ENCODE measurements at places on chromosomes 6 and 20. TPM values are rescaled to one million over a fixed set of nuclear protein-coding genes. Genes with fewer than 3 reads are reported as not detected.

DNA sequence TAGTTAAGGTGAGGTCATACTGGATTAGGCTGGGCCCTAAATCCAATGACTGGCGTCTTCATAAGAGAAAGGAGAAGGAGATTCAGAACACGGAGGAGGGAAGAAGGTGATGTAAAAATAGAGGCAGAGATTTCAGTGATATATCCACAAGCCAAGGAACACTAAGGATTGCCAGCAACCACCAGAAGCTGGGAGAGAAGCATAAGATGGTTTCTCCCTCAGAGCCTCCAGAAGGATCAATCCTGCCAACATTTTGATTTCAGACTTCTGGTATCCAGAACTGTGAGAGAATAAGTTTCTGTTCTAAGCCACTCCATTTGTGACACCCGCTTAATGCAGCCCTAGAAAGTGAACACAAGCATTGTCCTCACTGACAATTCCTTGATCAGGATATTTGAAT is 33.6 kb upstream of the NRSN1 start:
- DNase-seq = no peak

DNA sequence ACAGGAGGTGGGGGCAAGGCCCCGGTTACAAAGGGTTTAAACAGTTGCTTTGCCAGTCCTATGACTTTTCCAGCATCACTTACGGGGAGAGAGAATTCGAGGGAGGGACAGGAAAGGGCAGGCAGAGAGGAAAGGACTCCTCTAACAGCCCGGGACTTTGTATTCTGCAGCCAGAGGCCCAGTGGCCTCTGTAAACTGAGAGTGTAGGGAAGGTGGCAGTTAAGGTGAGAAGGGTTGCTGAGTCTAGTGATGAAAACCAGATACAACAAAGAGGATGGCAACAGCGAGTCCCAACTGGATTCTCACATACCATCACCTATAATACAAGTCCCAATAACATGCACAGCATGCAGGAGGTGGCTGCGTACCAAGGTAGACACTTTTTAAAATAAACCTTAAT is 13.5 kb downstream of the PLAGL2 start:
- DNase-seq = no peak

DNA sequence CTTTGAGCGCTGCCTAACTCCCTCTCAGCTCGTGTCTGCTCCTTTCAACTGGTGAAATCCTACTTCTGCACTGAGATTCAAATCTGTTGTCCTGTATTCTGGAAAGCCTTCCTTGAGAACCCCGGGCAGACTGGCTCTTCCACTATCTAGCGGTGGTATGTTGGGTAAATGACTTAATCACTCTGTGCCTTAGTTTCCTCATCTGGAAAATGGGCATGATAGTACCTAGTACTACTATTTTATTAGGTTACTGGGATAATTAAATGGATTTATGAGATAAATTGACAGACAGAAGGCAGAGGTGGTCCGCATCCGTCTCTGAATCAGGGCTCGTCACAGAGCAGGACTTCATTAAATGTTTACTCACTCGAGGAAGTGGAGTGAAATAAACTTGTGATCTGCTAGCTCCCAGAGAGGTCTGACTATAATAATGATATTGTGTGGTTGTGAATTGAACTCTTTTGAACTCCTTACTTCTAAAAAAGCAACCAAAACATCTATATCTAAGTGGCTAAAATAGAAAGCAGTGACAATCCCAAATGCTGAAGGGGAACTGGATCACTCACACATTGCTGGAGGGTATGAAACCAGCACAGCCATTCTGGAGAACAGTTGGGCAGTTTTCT is 26.6 kb downstream of the PPP1R16B start:
- no peak for DNase-seq

- DNase-seq = peak; percentile 23
Observed at GRCh38 chr6:44915111-44915510, 413.0 kb upstream of the RUNX2 start.

DNA sequence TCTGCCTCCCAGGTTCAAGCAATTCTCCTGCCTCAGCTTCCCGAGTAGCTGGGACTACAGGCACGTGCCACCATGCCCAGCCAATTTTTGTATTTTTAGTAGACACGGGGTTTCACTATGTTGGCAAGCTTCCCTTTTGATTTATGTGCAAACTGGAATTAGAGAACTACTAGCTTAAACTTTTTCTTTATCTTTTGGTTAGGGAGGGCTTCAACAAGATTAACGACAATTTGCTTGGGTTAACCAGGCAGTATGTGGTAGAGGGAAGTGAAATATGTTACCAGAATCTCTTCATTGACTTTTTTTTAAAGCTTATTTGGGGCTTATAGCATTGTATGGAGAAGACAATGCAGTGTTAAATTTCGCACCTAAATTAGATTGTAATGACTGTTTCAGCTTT is 9.0 kb downstream of the MYO6 start:
- DNase-seq = no peak

- DNase-seq = no peak
Observed at GRCh38 chr20:45873409-45874103, 7.5 kb upstream of the ZSWIM1 start.

DNA sequence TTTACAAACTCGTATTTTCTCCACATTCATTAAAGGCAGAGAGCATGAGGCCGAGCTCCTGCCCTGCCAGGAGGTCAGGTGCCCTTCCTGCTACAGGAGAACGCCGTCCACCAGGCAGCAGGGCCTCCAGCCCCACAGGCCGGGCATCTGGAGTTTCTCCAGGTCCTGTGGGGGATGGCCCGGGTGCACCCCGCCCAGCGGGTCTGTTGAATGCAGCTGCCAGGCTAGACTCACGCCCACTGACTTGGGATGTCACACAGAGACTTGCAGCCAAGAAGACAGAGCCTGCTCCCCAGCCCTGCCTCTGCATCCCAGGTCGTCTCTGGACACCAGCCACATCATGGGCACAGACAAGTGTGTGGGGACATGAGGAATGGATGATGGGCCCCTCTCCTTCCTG is 376.4 kb downstream of the CDH4 start:
- DNase-seq = no peak

- no peak for DNase-seq
Observed at GRCh38 chr6:25930532-25931410, at the start of gene SLC17A2. Gene SLC17A2, minus strand, starts transcription at chr6:25930691. Its CDS starts 4,895 bp downstream, at chr6:25925796.

DNA sequence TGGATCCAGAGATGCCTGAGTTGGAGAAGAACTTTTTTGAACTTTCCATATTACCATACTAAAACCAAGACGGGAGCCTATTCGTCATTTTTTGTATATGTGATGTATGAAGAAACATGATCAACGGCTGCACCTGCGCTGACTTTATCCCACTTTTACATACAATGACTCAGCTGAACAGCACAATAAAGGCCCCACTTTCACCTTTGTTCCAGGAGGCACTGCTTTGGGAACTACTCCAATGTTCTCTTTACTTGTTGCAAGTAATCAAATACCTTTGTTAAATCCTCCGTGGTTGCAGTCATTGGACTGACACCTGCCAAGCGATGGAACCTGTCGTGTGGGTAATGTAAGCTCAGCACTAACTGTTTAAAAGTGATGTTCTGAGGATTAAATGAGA is 17.3 kb upstream of the BTN3A2 start:
- no peak for DNase-seq

- DNase-seq = no peak
Observed at GRCh38 chr6:99833034-99833433, 161.0 kb downstream of the MCHR2 start.

DNA sequence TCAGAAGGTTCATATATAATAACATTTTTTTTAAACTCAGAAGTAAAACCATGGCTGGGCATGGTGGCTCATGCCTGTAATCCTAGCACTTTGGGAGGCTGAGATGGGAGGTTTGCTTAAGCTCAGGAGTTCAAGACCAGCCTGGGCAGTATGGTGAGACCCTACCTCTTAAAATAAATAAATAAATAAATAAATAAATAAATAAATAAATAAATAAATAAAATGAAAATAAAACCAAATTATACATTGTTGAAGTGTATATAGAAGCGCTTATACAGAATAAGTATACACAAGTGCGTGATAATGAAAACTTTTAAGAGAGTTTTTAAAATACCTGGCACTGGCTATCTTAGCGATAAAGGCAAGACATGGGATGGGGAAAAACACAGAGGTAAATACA is 71.6 kb downstream of the OR2B2 start:
- DNase-seq = no peak

GRCh38 chr6:135798751-135799515 is 52.6 kb upstream of the PDE7B start:
- DNase-seq = no peak

DNA sequence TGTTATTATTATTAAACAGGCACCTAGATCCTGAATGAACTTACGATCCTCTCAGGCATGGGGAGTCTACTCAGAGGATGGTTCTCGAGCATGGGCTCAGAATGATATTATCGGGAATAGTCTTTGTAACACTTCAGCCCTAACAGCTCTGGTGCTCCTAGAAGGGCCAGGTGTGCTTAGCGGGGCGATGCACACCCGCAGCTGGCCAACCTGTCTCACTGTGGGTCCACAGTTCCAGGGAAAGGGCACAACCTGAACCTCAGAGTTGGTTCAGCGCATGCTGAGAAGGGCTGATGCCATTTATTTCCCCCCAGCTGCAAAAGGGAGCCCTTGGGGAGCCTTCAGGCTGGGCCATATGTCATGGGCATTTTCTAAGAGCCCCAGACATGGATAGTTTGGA is 26.2 kb downstream of the RRAGD start:
- no peak for DNase-seq

- DNase-seq = peak; percentile 39
Observed at GRCh38 chr20:62952373-62952967, at the start of gene SLC17A9. Gene SLC17A9, plus strand, starts transcription at chr20:62952709. Its CDS starts 122 bp downstream, at chr20:62952831.

DNA sequence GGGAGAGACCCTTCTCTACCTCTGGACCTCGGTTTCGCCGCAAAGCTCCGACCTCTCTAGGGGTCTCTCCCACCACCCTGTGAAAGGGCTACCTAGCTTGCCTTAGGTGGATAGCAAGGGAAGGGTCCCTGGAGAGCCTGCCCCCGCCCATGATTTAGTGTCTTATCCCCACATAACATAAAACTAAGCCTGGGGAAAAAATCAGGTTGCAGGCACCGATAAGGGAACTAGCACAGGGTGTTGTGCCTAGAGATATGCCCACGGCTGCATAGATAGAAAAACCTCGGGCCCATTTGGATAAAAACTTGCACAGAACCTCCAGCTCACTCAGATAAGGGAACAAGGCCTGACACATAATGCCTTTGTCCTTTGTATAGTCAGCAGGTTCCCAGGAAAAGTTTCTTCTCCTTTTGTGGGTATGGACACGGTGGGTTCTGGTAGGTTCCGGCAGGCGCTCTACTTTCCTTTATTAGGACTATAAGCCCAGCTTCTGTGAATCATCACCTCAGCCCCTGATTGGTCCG is 846 bp downstream of the ZSCAN31 start:
- DNase-seq = no peak

GRCh38 chr6:57130661-57131177 is 40.7 kb downstream of the ZNF451 start:
- peak; percentile 13 for DNase-seq

- DNase-seq = peak; percentile 63
Observed at GRCh38 chr20:47353692-47354463, 2.6 kb downstream of the ZMYND8 start.

GRCh38 chr6:16092140-16092539 is 36.7 kb upstream of the MYLIP start:
- DNase-seq = no peak

DNA sequence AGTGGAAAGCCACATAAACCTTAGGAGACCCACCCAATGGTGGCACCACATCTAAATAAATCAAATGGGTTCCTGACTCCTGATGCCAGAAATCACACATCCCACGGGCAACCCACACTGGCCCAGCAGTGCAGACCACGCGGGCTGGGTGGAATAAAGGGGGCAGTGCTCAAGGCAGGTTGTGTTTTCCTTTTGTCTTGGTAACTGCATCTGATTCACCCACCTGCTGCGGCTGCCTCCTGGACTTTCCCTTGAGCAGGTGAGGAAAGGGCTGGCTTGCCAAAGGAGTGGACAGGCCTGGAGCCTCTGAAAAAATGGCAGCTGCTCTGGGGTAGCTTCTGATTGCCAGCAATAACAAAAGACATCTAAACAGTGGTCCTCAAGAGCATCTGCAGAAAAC is 119.5 kb upstream of the KCNK16 start:
- no peak for DNase-seq

GRCh38 chr6:115365783-115366182 is 694.9 kb downstream of the FRK start:
- DNase-seq = no peak

GRCh38 chr6:154238831-154239230 is 117.8 kb downstream of the IPCEF1 start:
- no peak for DNase-seq

GRCh38 chr6:41226752-41227151 is 1.4 kb upstream of the TREML4 start:
- DNase-seq = no peak

GRCh38 chr6:92428448-92428847 is 990.9 kb downstream of the EPHA7 start:
- DNase-seq = no peak

DNA sequence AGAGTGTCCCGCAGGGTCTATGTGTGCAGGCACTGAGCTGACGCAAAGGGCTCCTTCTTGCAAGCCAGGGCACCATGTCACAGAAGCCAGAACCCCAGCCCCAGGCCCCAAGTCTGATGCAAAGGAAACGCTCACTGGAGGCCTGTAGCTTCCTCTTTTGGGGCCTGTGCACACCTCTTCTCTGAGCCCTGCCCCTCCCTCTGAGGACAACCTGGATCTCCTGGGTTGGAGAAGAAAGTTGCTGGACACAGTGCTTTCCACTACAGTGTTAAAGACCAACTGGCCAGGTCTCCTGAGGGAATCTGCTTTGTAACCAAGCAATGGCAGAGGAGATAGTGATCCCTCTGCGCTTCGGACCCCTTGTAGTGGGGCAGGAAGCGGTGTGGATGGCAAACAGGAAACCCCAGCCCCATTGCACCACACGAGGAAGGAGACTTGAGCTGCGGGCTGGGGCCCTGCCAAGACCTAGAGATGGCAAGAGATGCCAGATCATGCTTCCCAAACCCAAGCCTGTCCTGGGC is 90.0 kb downstream of the PRND start:
- no peak for DNase-seq

DNA sequence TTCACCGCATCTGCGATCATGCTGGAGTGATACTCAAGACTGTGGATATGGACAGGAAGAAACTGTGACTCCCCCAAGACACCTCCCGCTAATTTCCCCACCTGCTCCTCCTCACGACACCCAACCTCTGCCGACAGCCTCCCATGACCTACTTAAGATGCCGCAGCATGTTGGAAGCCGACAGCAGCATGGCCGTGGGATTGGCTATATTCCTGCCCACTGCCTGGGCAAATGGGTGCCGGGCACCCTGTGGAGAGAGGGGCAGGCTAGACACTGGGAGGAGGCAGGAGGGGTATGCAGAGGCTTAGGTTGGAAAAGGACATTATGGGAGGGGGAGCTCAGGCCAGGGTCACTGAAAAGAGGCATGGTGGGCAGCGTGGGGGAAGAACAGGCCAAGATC is 4.5 kb downstream of the IDH3B start:
- no peak for DNase-seq

GRCh38 chr6:43834528-43835155 is 64.6 kb downstream of the VEGFA start:
- DNase-seq = no peak

GRCh38 chr20:23446505-23446904 is 6.2 kb downstream of the CST11 start:
- DNase-seq = peak; percentile 28

Gene CLIC5
- not detected for total RNA-seq

Gene HLA-G
- not detected for total RNA-seq

Gene DNAAF9
- total RNA-seq = 11.8 TPM

Gene MUCL3
- total RNA-seq = not detected

Gene ACTL10
- 2.0 TPM for total RNA-seq

Gene LAMA4
- 494 TPM for total RNA-seq

Gene WFDC5
- total RNA-seq = not detected

Gene TRERF1
- 4.1 TPM for total RNA-seq

Gene SLC26A8
- total RNA-seq = not detected

Gene DACT2
- not detected for total RNA-seq
